ENCODE measurements at places on chromosomes 16 and 17.
A peak's percentile ranks its signal among the peaks of the same experiment; 100 is the strongest.

GRCh38 chr17:8700546-8700945, 44.1 kb downstream of the CCDC42 start:
- no peak for DNase-seq

GRCh38 chr17:44911133-44912001, 3.9 kb downstream of the GFAP start:
- DNase-seq = peak; percentile 63

GRCh38 chr16:11251525-11252481, 4.2 kb downstream of the SOCS1 start:
- DNase-seq = peak; percentile 21

DNA sequence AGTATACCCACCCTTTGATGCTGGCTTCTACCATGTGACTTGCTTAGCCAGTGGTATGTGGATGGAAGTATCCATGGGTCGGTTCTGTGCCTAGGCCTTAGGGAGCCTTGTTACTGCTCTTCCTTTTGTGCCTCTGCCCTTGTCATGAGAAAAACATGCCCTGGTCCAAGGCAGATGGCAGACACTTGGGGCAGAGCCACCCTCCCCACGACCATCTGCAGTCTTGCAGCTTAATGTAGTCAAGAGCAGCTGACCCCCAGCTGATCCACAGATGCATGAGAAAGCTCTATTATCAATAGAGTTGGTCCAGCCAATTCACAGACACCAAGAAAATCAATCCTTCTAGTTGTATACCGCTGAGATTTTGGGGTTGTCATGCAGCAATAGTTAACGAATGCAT, 95.7 kb downstream of the SLC39A11 start:
- DNase-seq = no peak

DNA sequence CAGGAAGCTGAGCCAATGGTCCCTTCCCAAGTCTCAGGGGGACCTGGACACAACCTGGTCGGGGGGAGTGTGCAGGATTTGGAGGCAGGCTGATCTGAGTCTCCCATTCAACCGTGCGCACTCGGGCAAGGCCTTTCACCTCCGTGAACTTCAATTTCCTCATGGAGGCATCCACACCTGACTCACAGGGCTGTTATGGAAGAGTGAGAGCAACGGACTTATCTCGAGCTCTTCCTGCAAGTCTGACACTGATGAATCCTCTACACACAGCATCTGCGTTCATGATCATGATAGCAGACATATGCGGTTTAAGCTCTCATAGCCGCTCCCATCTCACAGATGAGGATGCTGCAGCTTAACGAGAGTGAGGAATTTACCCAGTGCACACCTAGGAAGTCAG, 21.6 kb downstream of the TIMM22 start:
- DNase-seq = no peak

- DNase-seq = no peak
Measured at GRCh38 chr16:47617732-47618131, 156.6 kb downstream of the PHKB start.

GRCh38 chr17:33671491-33671890, 378.4 kb upstream of the ASIC2 start:
- no peak for DNase-seq

- DNase-seq = peak; percentile 67
Measured at GRCh38 chr17:79838522-79839274, 542 bp downstream of the CBX4 start.

DNA sequence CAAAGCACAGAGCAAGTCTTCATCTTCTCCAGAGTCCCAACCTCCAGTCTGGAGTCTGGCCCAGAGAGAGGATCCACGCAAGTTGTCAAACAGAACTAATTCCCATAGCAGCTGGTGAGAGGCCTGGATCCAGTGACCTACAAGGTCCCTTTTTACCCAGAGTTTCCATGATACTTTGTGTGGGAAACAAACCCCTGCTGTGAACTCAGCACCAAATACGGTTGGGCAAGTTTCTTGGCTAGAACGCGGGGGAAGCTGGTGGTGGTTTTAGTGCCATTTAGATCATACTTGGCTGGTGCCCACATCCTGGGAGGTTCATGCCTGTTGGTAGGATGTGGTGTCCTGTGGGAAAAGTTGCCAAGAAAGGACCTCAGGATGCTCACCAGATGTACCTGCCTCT, 18.1 kb downstream of the TMC7 start:
- peak; percentile 90 for DNase-seq

- DNase-seq = peak; percentile 99
Measured at GRCh38 chr17:80147035-80147822, at the start of gene EIF4A3. EIF4A3 (minus strand) TSS chr17:80147128; CDS start chr17:80146961, 167 bp downstream.

GRCh38 chr16:13186813-13187212, 285.4 kb downstream of the SHISA9 start:
- DNase-seq = no peak

DNA sequence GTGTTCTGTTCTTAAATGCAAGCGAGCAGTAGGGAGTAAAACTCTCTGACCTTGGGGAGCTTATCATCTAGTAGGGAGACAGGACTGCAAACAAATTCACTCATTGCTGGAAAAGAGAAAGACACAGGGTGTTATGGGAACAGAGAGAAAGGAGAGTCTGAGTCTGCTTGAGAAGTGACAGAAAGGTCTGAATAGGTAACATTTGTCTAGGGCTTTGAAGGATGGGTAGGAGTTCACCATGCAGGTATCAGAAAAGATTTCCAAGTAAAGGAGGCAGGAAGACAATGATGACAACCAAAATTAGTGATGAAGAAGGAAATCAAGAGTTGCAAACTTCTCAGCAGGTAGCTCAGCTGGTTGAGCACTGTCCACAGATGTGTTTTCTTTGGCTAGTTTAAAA, 93.6 kb upstream of the GPR139 start:
- no peak for DNase-seq

DNA sequence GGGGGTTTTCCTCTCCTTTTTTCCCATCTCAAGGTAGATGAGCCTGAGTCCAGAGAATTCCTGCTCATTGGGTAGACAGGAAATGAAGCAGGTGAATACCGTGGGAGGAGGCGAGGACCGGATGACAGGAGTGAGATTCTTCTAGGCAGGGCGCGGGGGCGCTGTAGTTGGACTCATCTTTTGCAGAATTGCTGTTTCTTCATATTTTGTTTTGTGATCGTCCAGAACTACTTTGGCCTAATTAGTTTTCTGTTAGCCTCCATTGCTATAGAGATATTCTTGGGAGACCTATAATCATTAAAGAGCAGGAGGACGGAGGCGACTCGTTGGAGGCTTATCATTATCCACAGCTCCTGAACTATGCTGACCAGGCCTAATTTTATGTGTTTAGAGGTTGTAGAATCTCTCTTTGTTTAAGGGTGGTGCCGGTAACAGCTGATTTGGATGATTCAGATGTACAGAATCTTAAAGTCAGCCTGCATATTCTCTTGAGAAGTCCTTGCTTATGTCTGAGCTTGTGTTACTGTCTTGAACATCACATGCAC, 650 bp downstream of the ATP6V0A1 start:
- peak; percentile 65 for DNase-seq

- no peak for DNase-seq
Measured at GRCh38 chr16:48047720-48048119, 108.1 kb downstream of the ABCC12 start.

DNA sequence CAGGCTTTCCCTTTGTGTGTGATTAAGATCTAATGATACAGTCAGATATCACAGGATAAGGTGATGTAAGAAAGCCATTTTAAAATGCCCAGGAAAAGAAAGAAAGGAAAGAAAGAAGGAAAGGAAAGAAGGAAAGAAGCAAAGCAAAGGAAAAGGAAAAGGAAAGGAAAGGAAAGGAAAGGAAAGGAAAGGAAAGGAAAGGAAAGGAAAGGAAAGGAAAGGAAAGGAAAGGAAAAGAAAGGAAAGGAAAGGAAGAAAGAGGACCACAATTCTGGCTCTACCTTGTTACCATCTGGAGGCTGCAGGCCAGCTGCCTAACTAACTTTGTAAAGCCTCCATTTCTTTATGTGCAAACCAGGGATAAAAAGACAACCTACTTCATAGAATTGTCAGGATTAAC, 131.6 kb downstream of the DYNLRB2 start:
- no peak for DNase-seq

DNA sequence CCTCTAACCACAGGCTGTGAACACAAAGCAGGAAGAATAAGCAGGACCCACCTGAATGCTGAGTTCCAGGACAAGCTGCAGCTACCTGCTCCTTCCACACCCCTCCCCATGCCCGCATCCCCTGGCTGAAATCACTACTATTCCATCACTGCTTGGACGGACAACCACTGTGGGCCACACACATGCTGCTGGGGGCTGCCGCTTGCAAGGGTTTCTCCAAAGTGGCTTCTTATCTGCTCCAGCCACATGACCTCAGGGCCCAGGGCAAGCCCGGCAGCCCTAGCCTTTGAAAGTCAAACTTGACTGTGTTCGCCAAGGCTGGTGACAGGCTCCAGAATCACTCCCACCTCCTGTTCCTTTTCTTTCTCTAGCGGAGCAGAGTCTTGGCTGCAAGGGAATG, 18.4 kb downstream of the FA2H start:
- DNase-seq = no peak

- peak; percentile 14 for DNase-seq
Measured at GRCh38 chr16:16143038-16143763, 80.1 kb downstream of the ABCC6 start.

GRCh38 chr16:55076053-55076452, 145.4 kb downstream of the IRX5 start:
- DNase-seq = no peak

DNA sequence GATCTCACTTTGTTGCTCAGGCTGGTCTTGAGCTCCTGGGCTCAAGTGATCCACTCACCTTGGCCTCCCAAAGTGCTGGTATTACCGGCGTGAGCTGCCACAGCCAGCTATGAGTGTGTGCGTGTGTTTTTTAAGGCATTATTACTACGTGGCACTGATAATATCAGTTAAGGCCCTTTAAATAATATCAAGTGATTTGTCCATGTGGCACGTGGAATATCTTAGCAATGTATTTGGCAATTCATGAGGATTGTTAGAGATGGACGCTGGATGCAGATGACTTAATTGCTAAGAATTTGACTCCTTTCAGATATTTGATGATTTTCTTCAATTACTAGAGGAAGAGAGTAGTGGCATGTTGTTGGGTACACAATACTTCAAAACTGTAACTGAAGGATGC, 25.5 kb upstream of the PMP22 start:
- peak; percentile 84 for DNase-seq

DNA sequence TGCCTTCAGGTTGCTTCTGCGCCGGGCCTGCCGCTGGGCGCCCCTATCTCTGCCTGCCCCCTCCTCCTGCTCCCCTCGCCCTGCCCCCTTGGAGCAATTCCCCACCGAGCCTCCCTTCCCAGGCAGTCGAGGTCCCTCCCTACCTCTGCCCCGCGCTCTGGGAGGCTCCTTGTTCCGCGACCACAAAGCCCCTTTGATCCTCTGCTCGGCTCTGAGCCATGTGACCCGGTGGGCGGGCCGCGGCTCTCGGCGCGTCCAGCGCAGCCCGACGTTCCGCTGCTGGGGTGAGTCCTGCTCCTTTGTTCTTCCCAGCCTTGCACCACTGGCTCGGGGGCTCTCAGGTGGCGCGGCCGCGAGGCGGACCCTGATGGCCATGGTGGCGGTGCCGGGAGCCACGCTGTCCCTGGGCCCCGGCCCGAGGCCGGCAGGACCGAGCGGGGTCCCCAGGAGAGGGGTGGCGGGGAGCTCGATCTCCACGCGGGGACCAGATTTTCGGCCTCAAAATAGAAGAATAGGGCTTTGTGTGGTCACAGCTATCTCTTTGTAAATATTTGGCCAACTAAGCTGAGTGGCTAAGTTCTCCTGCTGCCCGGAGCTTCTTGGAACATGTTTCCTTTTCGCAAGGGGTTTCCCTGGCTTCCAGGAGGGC, 310.6 kb downstream of the SEC14L1 start:
- peak; percentile 59 for DNase-seq

- DNase-seq = no peak
Measured at GRCh38 chr17:3982113-3982512, 17.9 kb upstream of the ATP2A3 start.

DNA sequence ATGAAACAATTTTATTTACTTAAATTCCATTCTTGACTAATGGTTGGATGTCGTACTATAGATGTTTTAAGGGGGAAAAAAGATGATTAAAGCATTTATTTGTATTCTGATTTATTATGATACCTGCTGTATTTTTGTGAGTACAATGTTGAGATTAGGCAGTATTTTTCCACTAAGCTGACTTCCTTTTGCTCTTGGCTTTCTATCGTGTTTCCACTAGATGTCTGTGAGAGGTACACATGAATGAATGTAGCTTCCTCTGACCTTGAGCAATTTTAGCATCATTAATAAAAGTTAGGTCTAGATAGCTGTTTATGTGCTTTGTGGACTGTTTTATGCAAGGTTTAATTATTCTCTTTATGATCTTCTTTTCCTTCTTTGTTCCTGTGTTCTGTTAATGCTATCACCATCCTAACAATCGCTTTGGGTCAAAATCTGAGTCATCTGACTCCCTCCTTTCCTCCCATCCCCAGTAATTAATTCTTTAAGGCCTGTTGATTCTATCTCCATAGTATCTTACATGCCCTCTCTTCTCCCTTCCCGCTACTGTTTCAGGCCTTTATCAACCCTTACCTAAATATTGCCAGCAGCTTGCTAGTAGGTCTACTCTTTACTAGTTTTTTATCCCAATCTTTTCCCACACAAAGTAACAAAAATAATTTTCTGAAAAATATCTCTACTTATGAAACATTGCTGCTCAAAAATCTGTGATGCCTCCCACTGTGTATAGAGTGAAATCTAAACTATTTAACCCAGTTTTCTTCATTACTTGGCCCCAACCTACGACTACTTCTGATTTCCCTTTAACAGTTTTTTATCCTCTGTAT, 76.0 kb downstream of the VMP1 start:
- DNase-seq = peak; percentile 87

GRCh38 chr16:22861580-22861979, 47.6 kb downstream of the HS3ST2 start:
- no peak for DNase-seq

- DNase-seq = no peak
Measured at GRCh38 chr17:67647482-67647881, 70.3 kb upstream of the NOL11 start.

GRCh38 chr17:1880851-1881630, 51.2 kb downstream of the RPA1 start:
- DNase-seq = peak; percentile 12

GRCh38 chr17:77235370-77235941, 94.7 kb downstream of the SEC14L1 start:
- peak; percentile 95 for DNase-seq

- no peak for DNase-seq
Measured at GRCh38 chr16:52283018-52283417, 263.9 kb downstream of the TOX3 start.

GRCh38 chr17:37146086-37147064, 197.6 kb downstream of the AATF start:
- no peak for DNase-seq

GRCh38 chr16:57824888-57825287, 22.6 kb upstream of the KIFC3 start:
- DNase-seq = no peak
